ENCODE measurements at places on chromosomes 7 and 10.

- DNase-seq: no peak
These were observed 83.7 kb downstream of the EMX2 start for GRCh38 chr10:117626228-117626627.

DNA sequence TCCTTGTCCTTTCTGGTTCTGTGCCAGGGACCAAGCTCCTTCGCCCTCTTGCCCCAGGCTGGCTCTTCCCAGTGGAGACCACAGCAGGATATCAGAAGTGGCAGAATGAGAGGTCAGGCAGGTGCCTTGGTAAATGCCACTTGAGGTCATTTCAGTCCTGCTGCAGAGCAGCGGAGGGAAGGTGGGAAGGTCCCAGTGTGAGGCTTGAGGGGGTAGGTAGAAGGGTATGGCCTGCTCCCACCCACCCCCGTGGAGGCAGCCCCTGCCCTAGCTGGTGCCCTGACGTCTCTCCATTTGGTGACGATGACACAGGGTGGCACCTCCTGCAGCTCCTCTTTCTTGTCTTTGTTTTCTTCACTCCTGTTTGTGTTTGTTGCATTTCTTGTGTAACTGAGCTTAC, 538.8 kb downstream of the TCERG1L start:
- DNase-seq: no peak

DNA sequence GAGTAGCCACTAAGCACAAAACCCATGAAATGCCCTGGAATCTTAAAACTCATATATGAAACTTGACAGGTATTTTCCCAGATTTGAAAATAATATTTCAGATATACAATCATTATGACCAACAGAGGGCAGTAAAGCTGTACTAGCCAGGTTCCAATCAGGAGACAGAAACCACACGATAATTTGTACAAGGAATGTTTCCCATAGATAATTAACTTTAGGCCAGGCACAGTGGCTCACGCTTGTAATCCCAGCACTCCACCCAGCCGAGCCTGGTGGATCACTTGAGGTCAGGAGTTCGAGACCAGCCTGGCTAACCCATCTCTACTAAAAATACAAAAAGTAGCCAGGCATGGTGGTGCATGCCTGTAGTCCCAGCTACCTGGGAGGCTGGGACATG, 31.0 kb upstream of the NUB1 start:
- DNase-seq: no peak

- DNase-seq: no peak
These were observed 49.6 kb downstream of the KAT6B start for GRCh38 chr10:74875966-74876365.

- DNase-seq: no peak
These were observed 38.2 kb downstream of the HTRA1 start for GRCh38 chr10:122499491-122499941.

DNA sequence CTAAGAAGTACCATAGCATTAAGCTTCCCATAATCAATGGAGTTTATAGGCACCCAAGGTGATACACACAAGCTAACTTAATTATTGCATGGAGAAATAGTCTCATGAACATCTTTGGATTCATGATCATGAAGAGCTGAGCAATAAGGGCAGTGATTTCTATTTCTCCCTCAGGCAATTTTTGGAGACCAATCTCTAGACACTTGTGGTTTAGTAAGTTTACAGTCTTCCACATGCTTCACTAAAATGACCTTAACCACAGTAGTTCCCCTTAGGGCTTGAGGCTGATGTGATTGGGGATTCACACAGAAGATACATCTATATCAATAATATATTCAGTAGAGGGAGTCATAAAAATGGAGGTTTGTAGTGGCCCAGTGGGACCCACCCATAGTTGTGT, 241.2 kb downstream of the CCDC7 start:
- DNase-seq: no peak

Measured in activated T-helper 1 cell treated with anti-CD3 and anti-CD28 coated beads, Interleukin-2, amount 50 U/mL, for 16 hours (primary cell).